ENCODE measurements at places on chromosomes 4 and X.

- peak; percentile 12 for DNase-seq
Observed at GRCh38 chrX:68829582-68830418, 979 bp downstream of the EFNB1 start.

- DNase-seq = no peak
Observed at GRCh38 chr4:113899271-113900070, 80.0 kb downstream of the ARSJ start.

DNA sequence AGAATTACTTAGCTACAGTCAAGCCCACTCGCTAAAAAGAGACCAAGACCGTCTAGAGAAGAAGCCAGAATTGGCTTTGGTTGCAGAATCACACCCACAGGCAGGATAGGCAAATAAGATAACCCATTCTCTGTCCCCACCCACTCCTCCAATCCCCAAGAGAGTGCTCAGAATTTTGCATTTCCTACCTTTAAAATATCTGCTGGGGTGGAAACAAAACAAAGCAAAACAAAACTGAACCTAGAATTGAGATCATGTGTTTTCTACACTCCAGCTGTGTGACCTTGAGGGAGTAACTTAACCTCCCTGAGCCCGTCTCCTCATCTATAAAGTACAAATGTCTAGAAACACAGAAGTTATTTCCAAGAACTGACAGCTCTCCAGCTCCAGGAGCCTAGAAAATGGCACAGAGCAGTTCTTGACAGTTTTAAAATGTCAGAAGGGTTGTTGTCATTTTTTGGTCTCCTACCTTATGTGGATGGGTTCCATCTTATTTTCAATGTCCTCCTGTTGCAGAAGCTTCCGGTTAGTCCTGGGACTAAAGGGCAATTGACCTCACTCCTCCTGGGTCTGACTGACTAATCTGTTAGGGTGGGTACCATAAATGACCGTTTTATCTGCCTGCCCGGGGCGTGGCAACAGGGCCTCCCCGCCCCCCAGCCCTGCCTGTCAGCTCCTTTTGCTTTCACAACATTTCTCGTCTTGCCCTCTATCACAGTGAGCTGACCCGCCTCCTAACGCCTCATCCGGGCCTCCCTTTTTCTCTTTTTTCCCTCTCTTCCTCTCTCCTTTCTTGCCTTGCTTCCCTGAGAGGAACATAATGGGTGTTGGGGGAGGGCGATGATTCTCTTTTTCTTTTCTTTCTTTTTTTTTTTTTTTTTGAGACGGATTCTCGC is 114.0 kb downstream of the RBM47 start:
- DNase-seq = peak; percentile 51

DNA sequence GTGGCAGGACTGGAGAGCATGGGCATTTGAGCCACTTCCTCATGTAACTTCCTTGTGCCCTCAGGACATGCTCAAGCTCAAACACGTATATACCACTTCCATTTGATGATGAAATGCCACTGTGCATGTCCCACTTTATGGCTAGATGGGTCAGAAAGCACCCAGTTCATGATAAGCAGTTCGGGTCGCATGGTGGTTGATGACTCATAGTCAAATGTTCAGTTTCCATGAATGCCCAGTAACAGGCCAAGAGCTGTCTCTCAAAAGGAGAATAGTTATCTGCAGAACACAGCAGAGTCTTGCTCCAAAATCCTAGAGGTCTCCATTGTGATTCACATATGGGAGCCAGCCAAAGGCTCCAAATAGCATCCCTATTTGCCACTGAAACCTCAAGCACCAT is 48.9 kb upstream of the SPIN3 start:
- DNase-seq = no peak

DNA sequence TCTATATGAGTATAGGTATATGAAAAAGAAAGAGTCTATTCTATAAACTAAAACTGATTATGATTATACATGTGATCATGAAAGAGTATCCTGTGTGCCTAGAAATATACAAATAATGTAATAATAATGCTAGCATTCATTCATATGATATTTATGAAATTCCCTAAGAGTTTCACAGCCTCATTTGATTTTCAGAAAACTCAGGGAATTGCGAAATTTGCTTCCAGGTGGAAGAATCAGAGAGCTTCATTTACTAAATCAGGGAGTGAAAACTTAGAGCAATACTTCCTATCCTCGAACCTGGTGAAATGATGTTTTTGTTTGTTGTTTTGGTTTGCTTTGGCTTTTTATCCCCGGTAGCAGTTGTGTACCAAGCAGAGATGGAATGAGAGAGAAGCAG is 1105.7 kb upstream of the SLIT2 start:
- DNase-seq = no peak

- peak; percentile 50 for DNase-seq
Observed at GRCh38 chr4:123977641-123978081, 581.1 kb downstream of the SPRY1 start.

DNA sequence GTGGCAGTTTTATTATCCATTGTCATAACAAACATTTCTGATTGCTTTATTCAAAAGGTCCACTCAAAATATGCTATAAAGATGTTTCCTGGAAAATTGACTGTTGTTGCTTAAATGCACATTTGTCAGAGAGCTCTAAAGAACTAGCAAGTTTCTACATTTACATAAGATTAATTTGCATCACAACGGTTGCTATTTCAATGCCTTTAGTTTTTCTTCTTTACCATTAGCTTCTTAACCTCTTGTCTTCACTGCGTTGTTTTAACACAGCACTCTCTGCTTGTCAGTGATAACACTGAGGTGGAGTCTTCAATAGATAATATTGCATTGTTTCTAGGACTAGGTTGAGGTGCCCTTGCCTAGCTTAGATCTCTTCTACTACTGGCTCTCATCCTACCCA is 76.7 kb upstream of the GALNT7 start:
- DNase-seq = no peak

DNA sequence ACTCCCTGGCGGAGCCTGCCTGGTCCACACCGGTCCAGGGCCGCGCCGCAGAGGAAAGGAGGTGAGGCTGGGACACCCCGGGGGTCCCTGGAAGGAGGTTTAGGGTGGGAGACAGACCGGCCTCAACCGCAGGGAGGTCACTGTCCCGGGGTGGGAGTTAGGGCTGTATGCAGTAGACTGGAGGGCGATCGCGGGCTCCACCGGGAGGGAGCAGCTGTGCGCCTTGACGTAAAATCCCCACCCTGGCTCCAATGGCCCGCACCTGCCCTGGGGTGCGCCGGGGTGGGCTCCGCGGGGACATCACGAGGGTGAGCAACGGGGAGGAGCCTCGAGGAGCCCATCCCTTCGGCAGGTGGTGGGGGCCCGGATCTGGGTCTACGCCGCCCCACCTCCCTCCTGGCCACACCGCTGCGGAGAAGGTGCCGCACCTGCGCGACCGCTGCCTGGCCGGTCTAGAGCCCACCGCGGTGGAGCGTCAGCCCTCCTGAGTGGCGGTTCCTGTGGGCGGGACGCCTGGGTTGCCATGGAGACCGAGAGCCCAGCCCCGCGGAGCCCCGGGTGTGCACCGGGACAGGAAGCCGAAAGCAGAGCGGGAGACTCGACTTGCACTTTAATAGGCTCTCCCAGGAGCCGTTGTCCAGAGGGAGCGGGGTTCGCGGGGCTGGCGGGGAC is 105.1 kb downstream of the ADRA2C start:
- no peak for DNase-seq
